ENCODE measurements at places on chromosomes 3 and 15.

DNA sequence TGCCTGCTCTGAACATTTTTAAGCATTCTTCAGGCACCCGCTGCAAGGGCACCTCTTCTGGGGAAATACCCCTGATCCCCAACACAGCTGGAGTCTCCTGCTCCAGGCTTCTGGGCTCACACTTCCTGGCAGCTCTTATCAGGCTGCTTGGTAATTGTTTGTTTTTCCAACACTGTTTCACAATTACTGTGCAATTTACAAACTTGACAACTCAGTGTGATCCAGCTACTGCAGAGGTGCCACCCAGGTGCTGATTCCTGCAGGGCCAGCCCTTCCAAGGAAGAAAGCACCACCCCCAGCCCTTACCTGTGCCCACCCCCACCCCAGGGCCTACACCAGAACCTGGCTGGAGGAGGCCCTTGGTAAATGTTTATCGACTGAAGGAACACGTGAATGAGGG lies 66.5 kb downstream of the MAGEF1 start:
- no peak for DNase-seq

DNA sequence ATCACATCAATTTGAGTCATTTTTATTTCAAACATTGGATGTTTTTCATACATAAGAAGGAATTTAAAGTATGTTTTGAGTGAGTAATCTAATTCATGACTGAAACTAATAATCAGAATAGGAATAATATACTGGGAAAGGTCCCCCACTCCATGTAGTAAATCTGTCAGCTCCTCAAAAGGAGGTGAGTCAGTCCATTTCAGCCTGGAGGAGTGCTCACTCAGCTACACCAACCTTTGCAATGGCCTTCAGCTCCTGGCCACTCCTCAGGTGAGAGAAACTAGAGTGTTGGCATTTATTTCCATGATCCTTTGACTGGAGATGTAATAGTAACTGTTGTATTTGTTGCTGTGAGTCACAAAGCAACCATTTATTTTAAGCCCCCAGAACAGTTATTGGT lies 744.9 kb upstream of the ARRDC4 start:
- no peak for DNase-seq

DNA sequence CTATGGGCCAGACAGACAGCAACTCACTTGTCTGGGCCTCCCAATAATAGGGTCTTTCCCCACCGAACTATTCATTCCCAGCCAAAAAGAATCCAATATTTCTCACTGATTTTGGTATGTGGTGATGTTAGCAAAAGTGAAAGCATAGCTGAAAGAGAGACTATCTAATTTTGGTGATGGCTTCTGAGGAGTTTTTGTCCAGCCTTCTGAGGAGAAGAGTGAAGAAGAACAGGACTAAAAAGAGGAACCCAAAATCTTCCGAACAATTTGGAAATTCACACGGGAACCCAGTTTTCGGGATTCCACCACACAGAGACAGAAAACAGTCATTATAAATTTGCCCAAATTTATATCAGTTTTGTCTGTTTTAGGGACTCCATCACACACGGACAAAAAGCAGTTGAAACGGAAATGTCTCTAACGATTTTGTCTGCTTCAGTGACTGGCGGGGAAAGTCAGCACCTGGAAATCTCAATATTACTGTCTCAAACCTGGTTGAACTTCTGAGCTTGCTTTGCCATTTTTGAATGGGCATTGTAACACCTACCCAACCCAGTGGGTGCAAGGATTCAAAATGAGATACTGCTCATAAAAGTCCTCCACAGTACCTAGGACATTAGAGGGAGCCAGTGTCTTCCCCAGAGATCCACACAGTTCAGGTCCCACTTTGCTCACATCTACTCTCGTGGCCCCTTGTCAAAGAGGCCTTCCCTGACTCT lies 9.1 kb downstream of the CD80 start:
- DNase-seq = no peak

DNA sequence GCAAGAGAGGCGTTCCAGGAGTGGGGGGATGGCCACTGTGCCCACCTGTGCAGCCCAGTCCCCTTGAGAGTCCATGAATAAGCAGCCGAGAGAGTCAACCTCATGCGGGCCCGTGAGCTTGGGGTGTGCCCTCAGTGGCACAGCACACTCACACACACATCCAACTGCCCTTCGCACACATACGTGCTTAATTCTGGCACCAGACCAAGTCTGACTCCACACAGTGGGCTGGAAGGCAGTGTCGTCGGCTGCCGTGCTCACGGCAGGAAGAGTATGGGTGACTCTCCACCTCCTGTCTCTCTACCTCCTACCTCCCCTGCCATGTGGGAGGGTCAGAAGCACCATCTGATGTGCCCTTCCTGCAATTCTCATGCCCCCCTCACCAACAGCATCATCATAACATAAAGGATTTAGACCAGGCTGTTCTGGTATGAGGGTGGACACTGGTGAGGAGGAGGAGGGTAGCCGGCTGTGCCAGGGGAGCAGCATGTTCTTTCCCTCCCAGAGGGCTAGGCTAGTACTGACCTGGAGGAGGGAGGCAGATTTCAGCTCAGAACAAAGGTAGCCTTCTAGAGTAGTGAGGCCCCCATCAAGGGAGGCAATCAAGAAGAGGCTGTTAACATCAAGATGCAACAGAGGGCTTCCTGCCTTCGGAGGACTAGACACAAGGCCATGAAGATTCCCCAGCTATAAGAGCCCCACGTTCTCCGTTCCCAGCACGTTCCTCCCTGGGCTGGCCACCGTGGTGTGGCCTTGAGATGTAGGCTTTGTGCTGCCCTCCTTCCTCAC lies 5.3 kb upstream of the STRA6 start:
- no peak for DNase-seq
